Fibroblast of pulmonary artery (primary cell): ENCODE measurements at places on chromosomes 6 and 20.

GRCh38 chr6:53294095-53294494 lies 54.7 kb downstream of the ELOVL5 start:
- peak; percentile 48 for DNase-seq

DNA sequence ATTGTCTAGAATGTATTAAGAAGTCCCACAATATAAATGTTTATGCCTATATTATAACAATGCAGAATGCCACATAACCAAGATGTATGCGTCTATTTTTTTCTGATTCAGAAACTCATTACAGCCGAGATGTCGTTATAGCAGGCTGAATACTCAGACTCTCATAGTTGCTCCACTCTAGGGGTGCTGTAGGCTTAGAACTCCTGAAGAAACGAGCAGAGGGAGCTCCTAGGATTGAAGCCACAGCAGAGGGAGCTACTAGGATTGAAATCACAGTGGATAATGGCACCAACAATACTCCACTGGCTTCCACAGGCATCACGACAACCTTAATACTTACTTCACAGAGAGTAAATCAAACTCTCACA lies 208.9 kb downstream of the KIF16B start:
- no peak for DNase-seq

- peak; percentile 29 for DNase-seq
These were observed 587.2 kb downstream of the EPM2A start for GRCh38 chr6:145147981-145148749.

DNA sequence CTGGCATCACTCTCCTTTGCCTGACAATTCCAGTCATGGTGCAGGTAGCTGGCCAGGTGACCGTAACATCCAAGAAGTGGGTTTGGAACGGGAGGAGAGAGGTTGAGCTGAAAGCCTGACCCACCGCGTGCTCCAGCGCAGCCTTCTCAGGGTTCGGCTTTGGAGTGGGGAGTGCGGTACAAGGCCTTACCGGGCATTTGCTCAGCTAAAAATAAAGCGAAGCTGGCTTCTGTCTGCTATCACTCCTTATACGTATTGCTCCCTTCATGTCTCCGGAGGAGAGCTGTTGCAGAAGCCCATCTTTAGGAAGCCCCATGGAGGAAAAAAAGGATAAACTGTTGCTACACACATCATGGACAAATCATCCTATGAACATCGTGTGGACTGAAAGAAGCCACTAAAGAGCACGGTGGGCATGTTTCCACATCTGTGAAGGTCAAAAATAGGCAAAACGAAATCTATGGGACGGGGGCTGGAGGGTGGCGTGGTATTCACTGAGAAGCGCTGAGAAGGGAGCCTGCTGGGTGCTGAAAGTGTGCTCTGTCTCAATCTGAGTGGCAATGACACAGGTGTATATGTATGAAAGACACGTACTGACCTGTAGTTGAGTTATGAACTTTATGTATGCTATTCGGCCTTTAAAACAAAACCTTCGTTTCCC lies 57.2 kb upstream of the TAB2 start:
- no peak for DNase-seq

DNA sequence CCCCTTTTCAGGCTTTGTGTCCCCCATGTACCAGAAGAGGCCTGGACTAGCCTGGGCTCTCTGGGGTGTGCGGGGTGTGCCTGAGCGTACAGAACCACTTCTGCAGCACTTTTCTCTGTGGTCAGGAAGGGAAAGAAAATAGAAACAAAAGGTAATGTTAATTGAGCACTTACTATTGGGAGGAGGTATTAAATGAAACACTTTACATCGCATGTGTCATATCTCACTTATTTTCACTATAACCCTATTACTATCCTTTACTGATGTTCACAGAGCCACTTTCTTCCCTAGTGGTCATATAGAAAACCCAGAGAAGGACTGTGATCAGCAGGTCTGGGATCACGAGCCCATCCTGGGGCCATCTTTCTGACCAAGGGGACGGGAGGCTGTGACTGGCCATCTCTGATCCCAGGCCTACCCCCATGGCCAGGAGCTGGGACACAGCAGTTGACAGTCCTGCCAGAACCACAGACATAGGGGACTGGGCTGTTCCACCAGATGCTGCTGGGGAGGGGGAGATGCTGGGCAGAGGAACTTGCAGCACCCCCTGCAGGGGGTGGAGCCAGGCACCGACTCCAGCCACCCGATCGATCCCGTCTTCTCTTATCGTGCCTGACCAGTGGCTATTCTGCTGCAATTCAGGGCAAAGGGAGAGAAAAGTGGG lies 107.6 kb downstream of the VEGFA start:
- DNase-seq, result no peak

DNA sequence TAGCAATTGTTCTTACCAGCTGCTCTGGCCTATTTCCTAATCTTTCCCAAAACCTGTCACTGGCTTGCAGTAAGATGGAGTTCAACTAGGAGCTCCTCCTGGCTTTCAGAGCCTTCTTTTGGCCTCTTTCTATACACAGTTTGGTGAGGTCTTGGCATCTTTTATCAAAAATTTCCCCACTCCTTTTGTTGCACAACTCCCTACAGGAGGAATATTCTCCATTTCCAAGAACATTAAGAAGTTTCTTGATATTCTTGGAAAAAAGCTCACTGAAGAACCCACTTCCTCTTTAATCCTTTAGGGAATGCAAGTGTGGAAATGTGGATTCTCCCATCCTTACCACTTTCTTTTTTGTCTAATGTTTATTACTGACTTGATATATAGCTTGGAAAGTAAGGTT lies 171.3 kb upstream of the KCNK16 start:
- peak; percentile 33 for DNase-seq

DNA sequence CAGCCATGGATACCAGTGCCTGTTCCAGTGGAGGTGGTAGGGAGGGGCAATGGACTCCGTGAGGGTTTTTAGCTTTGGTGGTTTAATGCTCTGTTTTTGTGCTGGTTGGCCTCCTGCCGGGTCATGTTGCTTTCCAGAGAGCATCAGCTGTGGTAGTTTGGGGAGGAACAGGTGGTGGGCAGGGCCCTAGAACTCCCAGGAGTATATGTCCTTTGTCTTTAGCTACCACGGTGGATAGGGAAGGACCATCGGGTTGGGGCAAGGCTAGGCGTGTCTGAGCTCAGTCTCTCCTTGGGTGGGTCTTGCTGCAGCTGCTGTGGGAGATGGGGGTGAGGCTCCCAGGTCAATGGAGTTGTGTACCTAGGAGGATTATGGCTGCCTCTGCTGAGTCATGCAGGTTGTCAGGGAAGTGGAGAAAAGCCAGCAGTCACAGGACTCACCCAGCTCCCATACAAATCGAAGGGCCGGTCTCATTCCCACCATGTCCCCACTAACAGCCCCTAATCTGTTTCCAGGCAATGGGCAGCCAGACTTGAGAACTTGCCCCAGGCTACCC lies 38.9 kb downstream of the MRAP2 start:
- no peak for DNase-seq

- no peak for DNase-seq
These were observed 57.0 kb downstream of the SOBP start for GRCh38 chr6:107546691-107547450.

GRCh38 chr6:26596579-26597388 lies at the start of gene ABT1:
Gene ABT1 (plus strand): TSS chr6:26596953. CDS start chr6:26596983, 30 bp downstream.
- peak; percentile 99 for DNase-seq

- peak; percentile 97 for DNase-seq
These were observed 227.6 kb upstream of the PRSS16 start for GRCh38 chr6:27019651-27020552.

- DNase-seq, result no peak
These were observed 72.5 kb upstream of the UST start for GRCh38 chr6:148674306-148674705.

GRCh38 chr6:40426346-40427066 lies 160.7 kb downstream of the LRFN2 start:
- DNase-seq, result no peak

DNA sequence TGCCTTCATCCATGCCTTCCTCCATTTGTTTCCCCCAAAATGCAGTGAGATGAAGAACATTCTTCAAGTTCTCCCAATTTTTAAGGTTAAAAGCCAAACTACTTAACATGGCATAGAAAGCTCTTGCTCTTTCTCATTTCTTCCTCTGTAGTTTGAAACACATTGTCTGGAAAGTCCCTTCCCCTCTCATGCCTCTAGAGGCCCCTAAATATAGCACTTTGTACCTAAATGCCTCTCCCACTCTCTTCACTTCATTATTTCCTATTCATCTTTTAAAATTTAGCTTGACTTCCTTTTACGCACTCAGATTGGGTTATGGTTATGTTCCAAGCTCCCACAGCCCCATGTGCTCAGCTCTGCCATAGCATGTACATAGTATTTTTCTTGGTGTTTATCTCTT lies 389.3 kb downstream of the HDGFL1 start:
- DNase-seq, result no peak

DNA sequence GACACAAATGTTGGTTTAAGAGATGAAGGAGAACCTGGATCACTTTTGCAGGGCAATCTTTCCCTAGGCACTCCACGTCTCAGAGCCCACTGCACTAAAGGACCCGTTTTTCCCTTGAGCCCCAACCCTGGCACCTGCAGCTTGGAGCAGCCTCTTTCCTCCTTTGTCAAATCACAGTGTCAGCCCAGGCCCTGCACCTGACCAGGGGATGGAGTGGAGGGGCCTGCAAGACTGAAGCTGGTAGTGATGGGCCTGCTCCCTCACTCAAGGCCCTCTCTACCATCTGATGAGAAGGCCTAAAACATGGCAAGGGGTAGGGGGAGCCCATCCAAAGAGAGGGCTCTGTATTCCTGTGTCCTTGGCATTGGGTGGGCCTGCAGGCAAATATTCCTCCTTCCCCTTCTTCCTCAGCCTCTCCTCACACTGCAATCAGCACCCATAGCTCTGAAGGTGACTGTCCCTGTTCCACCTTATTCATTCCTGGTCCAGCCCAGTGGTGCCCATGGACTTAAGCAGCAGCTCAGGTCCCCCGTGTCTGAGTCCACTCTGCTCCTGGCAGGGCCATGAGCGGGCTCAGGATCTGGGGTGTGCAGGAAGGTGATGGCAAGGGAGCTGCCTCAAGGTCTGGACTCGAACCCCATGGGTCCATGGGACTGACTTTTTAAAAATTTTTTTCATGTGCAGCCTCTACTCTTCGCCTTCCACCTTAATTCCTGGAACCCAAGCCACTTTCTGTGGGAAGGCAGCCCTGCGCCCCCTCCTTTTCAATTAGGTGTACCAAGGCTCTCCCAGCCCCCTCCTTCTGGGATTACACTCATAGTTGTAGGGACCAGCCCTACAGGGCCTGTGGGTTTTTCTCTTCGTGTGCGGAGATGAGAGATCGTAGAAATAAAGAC lies 6.7 kb downstream of the RAET1G start:
- no peak for DNase-seq

GRCh38 chr6:170057961-170058877 lies 232.7 kb downstream of the DLL1 start:
- no peak for DNase-seq

GRCh38 chr6:90464507-90464906 lies 122.4 kb downstream of the MAP3K7 start:
- no peak for DNase-seq

- no peak for DNase-seq
These were observed 43.0 kb upstream of the CCR6 start for GRCh38 chr6:167079853-167080297.
